ENCODE measurements at places on chromosomes 1 and 21.

GRCh38 chr1:15371610-15372545 lies 37.8 kb upstream of the EFHD2 start:
- DNase-seq = no peak

GRCh38 chr1:85566890-85567289 lies 13.7 kb upstream of the CCN1 start:
- no peak for DNase-seq

- no peak for DNase-seq
Measured at GRCh38 chr1:190665045-190665444, 187.4 kb upstream of the BRINP3 start.

DNA sequence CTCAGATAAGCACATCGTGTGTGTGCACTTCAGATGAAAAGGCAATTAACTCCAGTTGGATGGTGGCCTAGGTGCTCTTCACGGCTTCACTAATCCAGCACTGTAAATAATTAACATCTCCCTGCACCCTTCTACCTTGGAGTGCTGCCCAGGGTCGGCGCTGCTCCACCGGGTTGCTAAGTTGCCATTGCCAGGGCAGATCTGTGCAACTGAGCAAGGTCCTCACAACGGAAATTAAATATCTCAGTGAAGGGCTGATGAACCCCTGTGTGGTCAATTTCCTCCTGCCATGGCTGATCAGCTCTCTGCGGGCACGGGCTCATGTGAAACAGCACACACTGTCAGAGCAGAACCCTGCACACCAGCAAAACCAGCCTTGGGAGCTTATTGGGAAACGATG lies 63.2 kb downstream of the SYDE2 start:
- no peak for DNase-seq

GRCh38 chr1:116916533-116917445 lies 7.1 kb downstream of the PTGFRN start:
- no peak for DNase-seq

GRCh38 chr1:157485793-157486192 lies 66.5 kb downstream of the FCRL5 start:
- no peak for DNase-seq

DNA sequence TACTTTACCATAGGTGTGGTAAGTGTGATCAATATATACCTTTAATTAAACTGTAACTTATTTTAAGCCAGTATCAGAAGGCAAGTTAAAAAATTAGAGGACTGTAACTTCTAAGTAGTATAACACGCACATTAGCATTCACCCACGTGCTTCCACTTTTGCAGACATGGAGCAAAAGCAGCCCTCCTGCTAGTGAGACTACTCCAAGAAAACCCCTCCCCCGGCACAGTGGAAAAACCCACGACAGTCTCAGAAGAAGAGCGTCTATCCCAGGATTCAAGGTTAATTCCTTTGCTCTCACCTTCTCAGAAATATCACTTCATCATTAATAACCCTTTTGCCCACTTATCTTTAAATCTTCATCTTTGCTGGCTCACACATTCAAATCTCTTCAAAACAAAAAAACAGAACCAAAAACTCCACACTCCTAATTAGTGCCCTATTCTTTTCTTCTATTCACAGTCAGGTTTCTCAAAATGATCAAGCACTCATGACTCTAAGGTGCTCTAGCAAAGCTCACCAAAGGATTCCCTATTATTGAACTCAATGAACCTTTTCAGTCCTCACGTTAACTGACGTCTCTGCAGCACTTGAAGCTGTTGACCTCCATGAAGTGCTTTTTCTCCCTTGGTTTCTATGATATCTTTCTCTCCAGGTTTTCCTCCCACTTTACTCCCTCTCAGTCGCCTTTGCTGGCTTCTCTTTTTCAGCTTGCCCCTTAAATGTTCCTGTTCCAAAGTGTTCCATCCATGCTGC lies 213.5 kb downstream of the SMYD3 start:
- DNase-seq = no peak
